T-helper 17 cell (primary cell): ENCODE measurements at places on chromosomes 1 and 21. TPM values are rescaled to one million over a fixed set of nuclear protein-coding genes. Genes with fewer than 3 reads are reported as not detected.

BSND gene
- total RNA-seq, result not detected

GREM2 gene
- total RNA-seq, result 8.5 TPM

PDE9A gene
- 4.9 TPM for total RNA-seq

NBPF4 gene
- not detected for total RNA-seq

USP16 gene
- total RNA-seq, result 75.3 TPM

PKP1 gene
- total RNA-seq, result not detected

CA14 gene
- not detected for total RNA-seq

LMX1A gene
- not detected for total RNA-seq

SPATA1 gene
- not detected for total RNA-seq

ZBTB7B gene
- total RNA-seq, result 63.8 TPM

SDHC gene
- total RNA-seq, result 76.8 TPM

ISG15 gene
- 52.1 TPM for total RNA-seq

LACTBL1 gene
- total RNA-seq, result not detected

LRRC39 gene
- total RNA-seq, result 0.97 TPM

KCNE1 gene
- total RNA-seq, result 0.37 TPM

RAB25 gene
- 1.8 TPM for total RNA-seq

FCRL1 gene
- 22.4 TPM for total RNA-seq

FUCA1 gene
- 4.8 TPM for total RNA-seq

MUTYH gene
- 73.4 TPM for total RNA-seq

NBPF10 gene
- total RNA-seq, result 3.8 TPM

S100A7A gene
- total RNA-seq, result not detected

CIART gene
- total RNA-seq, result 3.6 TPM

SLC2A5 gene
- 0.85 TPM for total RNA-seq

GOLT1A gene
- not detected for total RNA-seq

CAPN8 gene
- total RNA-seq, result 0.60 TPM

SYCP1 gene
- not detected for total RNA-seq

B4GALT2 gene
- 2.8 TPM for total RNA-seq

SLC5A3 gene
- total RNA-seq, result 7.7 TPM

NBPF12 gene
- total RNA-seq, result 22.7 TPM

C1orf21 gene
- total RNA-seq, result 0.78 TPM

S100A5 gene
- not detected for total RNA-seq

FNDC5 gene
- not detected for total RNA-seq

SLC44A3 gene
- 2.1 TPM for total RNA-seq

KCNJ10 gene
- not detected for total RNA-seq

TPTE gene
- not detected for total RNA-seq

CORT gene
- total RNA-seq, result 0.42 TPM

CR1L gene
- not detected for total RNA-seq

RNF207 gene
- total RNA-seq, result 17.7 TPM

TTC24 gene
- total RNA-seq, result 0.94 TPM

C1orf53 gene
- not detected for total RNA-seq

C4BPA gene
- total RNA-seq, result 0.12 TPM

OR2M3 gene
- total RNA-seq, result not detected

TEDDM1 gene
- not detected for total RNA-seq

LCE1C gene
- total RNA-seq, result not detected
